ENCODE measurements at places on chromosomes 3 and 15.

GRCh38 chr3:42780892-42781700 is 8.0 kb upstream of the CCDC13 start:
- no peak for DNase-seq

DNA sequence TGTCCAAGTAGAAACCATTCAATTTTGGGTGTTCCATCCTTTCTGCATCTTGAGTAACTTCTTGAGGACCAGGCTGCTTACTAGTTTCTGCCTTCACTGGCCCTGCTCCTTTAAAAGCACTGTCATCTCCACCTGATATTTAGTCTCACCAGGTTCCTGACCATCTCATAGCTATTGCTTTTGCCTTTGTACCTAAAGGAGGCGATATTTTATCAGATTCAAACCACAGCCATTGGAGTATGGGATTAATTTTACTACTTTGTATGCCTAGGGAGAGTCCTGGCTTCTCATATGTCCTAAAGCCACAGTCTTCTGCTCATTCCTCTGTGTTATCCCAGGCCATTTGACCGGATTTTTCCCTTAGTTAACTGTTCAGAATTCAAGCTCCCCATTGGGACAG is 51.8 kb upstream of the RFX7 start:
- DNase-seq = no peak

GRCh38 chr3:121411523-121411922 is 134.3 kb downstream of the POLQ start:
- no peak for DNase-seq

DNA sequence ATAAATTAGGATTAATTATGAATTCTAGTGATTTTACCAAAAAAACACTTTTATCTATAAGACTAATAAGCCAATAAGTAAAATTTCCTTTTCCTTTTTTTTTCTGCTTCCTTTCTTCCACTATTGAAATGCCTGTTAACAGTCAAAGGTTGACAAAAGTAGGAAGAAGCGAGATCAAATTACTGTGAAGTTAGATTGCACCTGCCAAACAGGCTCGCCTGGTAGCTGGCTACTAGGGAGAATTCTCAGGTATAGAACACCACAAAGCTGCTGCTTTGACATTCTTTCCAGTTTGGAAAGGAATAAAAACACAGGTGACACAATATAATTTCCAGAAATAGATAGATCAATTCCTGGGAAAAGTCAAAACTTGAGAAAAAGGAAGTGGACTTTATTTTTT is 749.0 kb downstream of the NSUN3 start:
- no peak for DNase-seq

DNA sequence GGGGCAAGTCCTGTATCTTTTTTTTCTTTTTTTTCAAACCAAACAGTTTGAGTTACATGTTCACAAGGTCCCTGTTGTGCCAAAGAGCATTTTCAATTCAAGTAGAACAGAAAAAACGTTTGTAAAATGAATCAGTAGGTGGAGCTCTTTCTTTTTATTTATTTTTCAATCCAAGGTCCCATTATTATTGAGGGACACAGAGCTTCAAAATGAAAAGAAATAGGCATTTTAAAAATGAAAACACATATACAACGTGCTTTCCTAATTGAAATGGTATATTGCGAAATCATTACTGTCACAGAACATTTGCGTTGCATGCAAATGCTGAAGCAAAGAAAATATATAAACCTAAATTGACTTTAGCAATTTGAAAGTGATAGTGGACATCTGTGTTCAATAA is 711.0 kb downstream of the MECOM start:
- no peak for DNase-seq

GRCh38 chr3:88189361-88189810 is 39.6 kb downstream of the C3orf38 start:
- DNase-seq = no peak

DNA sequence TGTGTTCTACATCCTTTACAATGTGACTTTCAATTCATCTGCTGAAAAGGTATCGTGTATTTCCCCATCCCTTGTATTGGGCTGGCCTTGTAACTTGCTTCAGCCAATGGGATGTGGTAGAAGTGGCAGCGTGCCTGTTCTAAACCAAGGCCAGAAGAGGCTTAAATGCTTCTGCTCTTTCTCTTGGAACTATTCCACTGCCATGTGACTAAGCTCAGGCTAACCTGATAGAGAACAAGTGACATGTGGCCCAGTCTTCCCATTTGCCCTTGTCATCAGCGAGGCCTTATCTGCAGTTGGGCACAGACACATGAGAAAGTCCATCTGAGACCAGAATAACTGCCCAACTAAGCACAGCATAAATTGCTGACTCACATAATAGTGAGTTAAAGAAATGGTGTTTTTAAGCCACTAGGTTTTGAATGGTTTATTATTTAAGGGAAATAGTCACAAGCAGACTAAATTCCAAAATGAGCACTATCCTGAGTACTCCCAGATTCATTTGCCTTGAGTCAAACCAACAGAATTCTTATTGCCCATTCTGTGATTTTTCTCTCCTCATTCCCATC is 230.2 kb downstream of the CPNE4 start:
- no peak for DNase-seq

- DNase-seq = no peak
These were observed 35.1 kb upstream of the PTPRG start for GRCh38 chr3:61526308-61526707.

- DNase-seq = no peak
These were observed 20.8 kb upstream of the CNBP start for GRCh38 chr3:129204473-129204872.

GRCh38 chr3:47961815-47962606 is 54.2 kb downstream of the MAP4 start:
- no peak for DNase-seq

DNA sequence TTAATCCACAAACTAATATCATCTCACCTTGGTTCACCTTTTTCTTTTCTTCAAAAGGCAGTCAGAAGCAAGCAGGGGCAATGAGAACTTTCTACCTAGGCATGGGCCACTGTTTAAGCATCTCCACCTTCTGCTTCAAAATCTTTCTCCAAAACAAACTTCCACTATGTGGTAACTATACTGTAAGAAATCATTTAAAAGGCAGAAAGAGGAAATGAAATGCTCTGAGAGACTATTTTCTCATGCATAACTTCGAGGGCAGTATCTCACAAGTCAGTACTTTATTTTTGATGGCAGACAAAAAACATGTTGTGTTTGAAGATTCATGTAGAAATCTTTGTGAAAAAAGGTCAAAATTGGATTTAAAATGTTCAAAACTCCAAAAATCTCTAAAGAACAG is 419.7 kb downstream of the ZBTB20 start:
- no peak for DNase-seq

DNA sequence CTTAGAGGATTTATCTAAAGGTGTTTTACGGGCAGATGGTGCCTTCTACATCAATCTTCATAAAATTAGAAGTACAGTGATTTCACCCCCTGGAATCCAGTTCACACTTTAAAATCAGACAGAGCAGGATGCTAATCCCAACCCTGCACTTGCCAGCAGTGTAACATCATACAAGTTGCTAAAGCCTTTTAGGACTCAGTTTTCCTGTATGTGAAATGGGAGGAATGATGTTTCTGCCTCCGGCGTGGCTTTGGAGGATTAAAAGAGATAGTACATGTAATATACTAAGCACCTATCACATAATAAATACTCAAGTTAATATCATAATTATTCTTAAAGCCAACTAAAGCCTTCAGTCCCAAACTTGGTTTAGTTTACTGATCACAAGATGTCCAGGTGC is 257.2 kb upstream of the THBS1 start:
- no peak for DNase-seq

DNA sequence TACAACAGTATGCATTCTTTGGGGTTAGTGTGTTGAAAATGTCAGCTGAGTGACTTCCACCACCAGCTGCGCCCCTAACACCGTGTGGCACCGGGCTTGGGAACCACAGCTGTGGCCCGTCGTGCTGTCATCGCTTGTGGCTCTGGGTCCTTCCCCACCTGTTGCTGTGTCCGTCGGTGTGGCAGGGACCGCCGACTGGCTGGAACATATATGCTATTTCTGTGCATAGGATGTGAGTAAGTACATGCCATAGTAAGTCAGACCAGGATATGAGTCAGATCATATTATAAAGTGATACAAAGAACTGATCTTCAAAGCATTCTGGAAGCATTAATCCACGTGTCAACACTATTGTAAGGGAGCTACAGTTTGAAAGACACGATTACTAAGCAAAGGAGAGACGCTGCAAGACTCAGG is 31.9 kb downstream of the EHD4 start:
- DNase-seq = peak; percentile 37

- DNase-seq = no peak
These were observed 508.6 kb downstream of the FHIT start for GRCh38 chr3:60742606-60743145.

DNA sequence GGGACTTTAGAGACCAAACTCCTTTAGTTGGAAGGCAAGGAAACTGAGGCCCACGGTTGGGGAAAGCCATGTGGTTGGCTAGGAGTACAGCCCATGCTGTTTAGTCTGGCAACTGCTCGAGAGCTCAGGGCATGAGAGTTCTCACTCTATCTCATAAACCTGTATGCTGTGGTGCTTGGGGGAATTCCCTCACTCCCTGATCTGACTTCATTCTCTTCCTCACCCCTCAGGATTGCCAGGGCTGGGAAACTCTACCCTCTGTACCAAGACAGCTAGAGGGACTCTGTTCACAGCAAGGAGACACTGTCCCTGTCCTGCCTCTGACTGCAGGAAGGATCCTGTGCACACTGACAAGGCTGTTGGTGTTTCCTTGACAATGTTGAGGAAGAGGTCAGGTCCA is 230.2 kb downstream of the ZNF621 start:
- no peak for DNase-seq

DNA sequence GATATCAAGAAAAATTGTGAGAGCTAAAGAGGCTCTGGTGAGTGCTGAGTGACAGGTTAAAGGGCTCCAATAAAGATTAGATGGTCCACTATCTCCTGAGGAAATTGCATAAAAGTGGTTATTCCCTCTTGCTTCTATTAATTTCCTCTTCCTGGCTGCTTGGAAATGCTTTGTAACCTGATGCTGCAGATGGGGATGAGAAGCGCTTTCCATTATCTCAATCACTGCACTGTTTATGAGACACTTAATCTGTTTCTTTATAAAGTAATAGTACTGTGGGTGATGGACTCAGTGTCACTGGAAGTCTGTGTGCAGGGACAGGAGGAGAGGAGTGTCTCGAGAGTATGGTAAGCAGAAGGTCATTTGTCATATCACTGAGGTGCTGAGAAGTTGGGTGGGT is 305.3 kb downstream of the EPHB1 start:
- no peak for DNase-seq

DNA sequence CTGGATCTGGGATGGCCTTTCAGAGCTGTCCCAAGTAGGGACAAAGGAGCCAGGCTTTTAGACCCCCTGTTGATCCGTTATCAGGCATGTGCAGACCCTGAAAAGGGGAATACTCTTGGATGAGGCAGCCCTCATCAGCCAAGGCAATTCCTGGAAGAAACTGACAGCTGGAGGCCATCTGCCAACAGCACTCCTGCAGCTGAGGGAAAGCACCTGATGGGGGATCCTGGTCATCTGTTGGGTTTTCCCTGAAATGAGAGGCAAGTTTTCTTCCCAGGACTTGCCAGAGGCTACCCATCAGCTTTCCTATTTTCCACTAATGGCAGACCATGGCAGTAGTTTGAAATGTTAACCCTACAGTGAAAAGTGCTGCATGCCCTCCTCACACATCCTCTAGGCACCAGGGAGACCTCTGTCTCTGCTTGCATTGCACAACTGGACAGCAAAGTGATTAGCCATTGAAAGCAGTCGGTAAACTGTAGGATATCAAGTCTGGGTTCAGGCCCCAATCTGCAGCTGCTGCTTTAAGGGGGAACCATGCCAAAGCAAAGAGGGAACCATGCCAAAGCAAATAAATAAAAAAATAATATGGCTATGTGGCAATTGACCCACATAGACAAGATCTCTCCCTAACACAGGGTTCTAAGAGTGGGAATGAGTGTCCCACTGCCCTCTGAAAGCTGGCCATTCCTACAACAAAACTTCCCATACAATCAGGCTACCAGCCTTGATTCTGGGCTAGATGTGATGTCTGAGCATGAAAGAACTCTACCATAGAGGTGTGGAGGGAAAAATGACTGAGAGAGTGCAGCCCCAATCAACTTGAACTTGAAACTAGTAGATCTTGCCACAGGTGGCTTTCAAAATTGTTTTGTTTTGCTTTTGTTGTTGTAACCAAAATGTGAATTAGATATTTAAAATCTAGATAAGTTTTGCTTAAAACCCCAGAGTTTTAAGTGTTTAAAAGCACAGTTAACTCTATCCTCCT is 232.0 kb upstream of the STT3B start:
- no peak for DNase-seq

- no peak for DNase-seq
These were observed 46.4 kb upstream of the MBNL1 start for GRCh38 chr3:152222327-152222726.

DNA sequence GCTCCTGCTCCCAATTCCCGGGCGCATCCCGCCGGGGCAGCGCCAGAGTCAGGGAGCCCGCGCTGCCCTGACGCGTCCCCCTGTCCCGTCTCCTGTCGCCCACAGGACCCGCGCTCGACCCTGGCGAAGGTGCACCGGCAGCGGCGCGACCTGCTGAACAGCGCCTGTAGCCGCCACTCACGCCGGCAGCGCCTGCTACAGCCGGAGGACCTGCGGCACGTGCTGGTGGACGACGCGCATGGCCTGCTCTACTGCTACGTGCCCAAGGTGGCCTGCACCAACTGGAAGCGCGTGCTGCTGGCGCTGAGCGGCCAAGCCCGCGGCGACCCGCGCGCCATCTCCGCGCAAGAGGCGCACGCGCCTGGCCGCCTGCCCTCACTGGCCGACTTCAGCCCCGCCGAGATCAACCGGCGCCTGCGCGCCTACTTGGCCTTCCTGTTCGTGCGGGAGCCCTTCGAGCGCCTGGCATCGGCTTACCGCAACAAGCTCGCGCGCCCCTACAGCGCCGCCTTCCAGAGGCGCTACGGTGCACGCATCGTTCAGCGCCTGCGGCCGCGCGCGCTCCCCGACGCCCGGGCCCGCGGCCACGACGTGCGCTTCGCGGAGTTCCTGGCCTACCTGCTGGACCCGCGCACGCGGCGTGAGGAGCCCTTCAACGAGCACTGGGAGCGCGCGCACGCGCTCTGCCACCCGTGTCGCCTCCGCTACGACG is 16.9 kb downstream of the C3orf22 start:
- no peak for DNase-seq

DNA sequence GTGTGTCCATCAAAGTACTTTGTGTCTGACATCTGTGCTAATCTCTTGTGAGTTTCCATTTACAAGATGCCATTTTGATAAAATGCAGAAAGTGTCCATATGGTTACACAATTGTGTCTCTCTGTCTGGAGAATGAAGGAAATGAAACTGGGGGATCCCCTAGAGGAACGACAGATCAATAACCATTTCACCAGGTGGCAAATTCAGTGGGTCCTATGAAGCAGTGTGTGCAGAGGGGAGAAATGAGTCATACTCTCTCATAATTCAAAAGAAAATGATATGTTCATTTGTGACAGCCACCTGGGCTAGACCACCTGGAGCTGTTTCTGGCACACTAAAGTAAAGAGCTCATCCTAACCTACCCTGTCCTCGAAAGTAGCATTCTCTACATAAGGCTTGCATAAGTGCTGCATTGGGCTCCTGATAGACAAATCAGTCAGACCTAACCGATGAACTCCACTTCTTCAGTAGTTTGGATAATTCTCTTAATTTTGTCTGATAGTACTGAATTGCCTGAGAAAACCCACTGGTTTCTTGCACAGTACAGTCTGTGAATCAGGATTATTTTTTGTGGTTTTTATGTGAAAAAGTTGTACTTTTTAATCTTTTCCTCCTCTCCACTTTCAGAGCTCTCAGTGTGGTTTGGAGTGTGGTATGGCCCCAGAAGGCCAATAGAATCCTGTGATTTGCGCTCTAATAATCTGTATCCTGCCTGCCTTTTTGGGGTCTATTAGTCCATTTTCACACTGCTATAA is 10.3 kb upstream of the CD47 start:
- DNase-seq = no peak
